Panc1 (cell line): ENCODE measurements at places on chromosomes 7 and 10. TPM values are rescaled to one million over a fixed set of nuclear protein-coding genes. Genes with fewer than 3 reads are reported as not detected.

- DNase-seq = no peak
Measured at GRCh38 chr10:102600816-102601215, 43.5 kb upstream of the TRIM8 start.

- no peak for DNase-seq
Measured at GRCh38 chr7:69775231-69775771, 177.0 kb downstream of the AUTS2 start.

- no peak for DNase-seq
Measured at GRCh38 chr7:37633048-37633447, 50.5 kb upstream of the GPR141 start.

DNA sequence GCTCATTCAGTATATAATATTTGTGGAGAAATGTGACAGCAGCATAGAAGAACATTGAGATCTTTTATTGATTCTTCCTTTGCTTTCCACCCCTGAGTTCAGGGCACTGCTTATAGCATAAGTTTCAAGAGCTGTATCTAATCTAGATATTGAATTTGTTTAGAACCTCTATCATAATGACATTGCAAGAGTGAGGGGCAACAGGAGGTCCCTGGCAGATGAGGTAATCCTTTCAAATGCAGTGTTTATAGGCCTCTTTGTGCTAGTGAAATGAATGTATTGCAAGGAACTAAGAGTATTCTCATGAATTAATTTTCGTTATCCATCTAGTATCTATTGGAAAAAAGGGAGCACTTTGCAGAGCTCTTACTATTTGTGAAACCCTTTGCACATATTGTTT, 167.2 kb upstream of the FERD3L start:
- DNase-seq = no peak

GRCh38 chr7:105230486-105230885, 158.2 kb downstream of the SRPK2 start:
- DNase-seq = no peak

DNA sequence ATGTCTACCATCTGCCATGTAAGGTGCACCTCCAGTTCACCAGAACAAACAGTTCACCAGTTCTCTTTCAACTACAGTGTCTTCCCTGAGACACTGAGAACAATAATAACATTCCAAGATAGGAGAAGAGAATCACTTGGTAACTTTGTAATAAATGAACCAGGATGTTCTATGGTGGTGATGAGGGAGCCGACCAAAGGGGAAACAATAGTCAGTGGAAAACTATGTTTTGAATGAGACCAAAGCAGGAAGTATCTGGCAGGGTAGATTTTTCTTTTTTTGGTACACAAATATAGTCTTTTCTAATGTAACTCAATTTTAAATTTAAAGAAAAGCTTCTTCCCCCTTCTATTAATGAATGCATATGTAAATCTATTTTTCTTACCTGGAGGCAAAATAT, 20.0 kb downstream of the HYAL4 start:
- no peak for DNase-seq

DNA sequence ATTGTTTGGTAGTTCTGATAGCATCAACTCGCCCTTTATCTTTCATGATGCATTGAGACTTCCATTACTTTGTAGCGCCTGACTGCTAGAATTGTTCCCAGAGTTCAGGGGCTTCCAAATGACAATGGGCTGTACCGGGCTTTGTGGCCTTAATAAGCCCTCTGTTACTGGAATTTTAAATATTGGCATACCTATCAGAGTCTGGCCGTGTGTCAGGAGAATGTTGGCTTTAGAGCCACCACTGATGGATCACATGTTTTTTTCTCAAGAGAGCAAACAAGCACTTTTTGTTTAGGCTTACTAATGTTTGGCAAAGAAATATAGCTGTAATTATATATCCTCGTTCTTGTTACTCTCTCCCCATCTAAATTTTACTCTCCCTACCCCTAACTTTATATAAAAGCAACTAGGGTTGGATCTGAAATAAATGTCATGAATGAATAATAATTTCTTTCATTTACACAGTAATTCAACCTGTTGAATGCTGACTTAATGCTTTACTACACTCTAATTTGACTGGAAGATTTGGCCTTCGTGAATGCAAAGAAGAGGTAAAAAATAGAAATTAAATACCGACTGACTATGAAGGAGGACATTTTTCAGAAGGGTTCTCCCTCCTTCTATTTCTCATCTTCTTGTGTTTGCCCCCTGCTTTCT, 396.7 kb downstream of the AUTS2 start:
- no peak for DNase-seq

DNA sequence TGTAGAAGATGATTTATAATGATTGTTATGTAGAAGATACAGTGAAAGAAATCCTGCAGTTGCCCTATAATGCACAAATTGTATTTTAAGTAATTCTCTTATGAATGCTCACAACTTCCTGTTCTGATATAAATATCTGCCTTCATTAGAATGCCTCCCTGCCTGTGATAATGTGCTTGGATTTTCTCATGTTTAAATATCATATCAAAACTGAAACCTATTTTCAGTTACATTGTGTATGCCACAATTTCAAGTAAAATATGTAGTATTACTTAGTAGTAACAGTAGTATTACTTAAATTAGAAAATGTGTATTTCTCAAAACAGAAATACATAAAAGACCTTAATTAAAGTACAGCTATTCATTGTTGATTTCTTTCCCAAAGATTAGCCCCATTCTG, 41.1 kb upstream of the TFEC start:
- no peak for DNase-seq

- DNase-seq = no peak
Measured at GRCh38 chr10:127871631-127872010, 21.1 kb downstream of the CLRN3 start.

- peak; percentile 69 for DNase-seq
Measured at GRCh38 chr7:129664029-129665012, 52.8 kb downstream of the NRF1 start.

DNA sequence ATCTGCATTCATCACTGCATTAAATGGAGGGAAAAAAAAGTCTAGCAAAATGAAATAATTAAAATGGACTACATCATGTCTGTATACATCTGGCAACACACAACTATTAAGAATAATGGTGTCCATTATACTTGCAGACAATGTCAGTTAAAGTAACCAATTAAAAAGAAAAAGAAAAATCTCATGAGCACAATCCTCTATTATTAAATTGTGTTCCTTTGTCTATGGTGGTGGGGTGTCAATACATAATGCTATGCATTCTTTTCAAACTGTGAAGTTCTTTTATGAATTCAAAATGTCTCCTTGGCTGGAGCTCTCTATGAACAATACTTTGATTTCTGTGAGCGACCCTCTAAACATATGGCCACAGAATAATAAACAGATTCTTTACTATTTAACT, 63.5 kb downstream of the NRP1 start:
- no peak for DNase-seq

DNA sequence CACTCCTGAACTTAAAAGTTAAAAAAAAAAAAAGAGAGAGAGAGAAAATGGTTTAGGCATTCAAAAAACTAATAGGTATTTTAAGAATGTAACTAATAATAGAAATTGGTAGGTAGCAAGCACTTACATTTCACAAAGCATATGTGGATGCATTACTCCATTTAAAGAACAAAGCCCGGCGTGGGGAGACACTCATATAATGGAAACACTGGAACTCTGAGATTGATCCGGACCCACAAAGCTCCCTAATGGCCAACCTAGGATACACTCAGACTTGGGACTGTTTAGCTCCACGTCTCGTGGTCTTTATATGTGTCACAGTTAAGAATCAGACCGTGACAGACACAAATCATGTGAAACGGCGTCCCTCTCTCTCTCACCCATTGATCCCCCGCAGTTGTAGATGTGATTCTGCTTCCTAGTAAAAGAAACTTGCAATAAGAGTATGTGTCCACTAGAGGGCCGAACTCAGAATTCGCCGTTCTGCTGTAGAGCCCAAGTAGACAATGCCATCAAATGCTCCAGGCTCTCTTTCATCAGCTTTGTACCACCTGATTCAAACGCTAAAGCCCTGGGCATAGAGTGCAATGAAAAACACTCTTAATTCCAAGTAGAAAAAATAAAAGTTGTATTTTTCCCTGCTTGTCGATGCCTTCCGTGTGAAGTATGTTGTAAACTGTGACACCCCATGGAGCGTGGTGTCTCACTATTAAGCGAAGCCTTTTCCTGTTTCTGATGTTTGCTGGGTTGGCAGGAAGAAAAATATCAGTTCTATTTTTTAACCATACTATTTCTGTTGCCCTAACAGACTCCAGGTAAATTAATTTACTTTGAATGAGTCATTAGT, 429.0 kb upstream of the MTPN start:
- DNase-seq = peak; percentile 50

DNA sequence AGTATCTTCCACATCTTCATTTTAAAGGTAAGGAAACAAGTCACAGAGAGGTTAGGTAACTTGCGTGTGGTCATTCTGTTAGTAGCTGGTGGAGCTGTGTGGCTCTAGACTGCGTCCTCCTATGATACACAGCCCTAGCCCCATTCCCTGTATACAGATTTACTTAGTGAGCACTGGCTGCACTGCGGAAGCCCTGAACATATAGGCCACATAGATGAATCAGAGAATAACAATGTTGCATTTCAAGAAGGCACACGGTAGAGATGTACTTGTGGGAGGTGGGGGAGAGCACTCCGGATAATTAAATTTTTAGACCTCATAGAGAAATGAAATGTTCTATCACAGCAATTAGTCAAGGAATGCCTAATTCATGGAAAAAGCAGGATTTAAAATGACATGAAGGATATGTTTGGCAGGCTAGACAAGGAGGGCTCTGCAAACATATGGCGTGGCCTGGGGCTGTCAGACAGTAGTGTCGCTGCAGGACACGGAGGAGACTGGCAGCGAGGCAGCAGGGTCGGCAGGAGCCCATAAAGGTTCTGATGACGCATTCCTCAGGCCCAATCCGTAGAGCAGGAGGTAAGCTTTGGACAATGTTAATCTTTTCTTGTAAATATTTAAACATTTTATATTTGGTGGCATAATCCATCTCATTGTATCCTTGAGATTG, 29.5 kb downstream of the RAB11FIP2 start:
- DNase-seq = no peak

GRCh38 chr10:129278686-129279085, 188.4 kb upstream of the MGMT start:
- DNase-seq = no peak

DNA sequence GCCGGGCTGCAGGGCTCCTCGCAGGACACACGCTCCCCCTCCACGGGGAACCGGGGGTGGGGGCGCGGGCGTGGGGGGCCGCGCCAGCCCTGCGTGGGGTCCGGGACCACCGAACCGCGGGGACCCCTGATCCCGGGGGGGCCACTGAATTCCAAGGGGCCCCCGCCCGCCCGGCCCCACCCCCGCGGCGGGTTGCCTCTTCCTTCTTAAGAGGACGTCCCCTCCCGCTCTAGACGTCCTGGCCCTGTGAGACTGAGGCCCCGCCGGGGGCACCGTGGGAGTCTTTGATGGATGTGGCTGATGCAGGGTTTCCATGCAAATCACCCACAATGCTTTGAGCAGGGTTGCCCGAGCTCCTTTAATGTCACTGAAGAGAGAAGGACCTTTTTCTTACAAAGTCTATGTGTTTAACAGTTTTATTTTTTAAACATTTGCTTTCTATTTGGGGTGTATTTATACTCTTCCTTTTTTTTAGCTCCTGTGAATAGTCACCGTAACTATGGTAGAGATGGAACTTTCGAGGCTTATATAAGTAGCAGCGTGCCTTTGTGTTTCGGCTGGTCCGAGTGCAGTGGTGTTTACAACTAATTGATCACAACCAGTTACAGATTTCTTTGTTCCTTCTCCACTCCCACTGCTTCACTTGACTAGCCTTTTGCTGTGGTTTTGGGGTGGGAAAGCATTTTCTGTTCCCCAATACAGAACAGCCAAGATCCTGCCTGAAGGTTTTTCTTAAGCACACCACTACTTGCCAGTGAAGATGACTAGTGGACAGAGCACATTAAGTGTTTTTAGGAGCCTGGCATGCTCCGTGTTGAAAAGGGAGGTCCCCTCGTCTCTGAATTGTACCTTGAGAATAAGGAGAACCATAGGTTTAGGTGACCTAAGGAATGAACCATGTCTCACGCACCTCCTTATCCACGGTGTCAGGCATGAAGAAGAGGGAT, 44.8 kb downstream of the PDIA4 start:
- DNase-seq = peak; percentile 91

OPN1SW gene
- total RNA-seq = not detected

MRLN gene
- total RNA-seq = not detected

TRIM73 gene
- 4.1 TPM for total RNA-seq

NSUN6 gene
- total RNA-seq = 4.3 TPM

PTPN12 gene
- 82.1 TPM for total RNA-seq
